Effector CD8-positive, alpha-beta T cell (primary cell): ENCODE measurements at places on chromosomes 5 and 9.

DNA sequence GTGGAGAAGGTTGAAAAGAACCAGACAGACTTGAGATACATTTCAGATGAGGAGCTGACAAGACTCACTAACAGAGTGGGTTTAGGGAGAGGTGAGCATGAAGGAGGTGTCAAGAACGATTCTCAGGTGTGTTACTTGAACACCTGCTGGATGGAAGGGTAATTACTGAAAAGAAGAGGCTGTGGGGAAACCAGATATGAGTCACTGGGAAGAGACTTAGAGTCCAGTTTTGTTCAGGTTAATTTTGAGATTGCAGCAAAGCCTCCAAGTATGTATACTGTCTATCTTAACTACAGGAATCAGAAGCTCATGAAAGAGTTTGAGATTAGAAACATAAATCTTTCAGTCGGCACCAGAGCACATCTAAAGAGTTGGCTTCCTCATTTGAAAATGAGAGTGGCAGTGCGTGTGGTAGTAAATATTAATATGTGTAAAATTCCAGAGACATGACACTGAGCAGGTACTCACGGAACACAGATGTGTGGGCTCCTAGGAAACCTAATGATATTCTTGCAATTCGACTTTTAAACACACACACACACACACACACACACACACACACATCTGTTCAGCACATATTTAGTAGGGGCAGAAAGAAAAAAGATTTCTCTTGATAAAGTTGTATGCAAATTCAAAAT, 197.1 kb downstream of the CDH18 start:
- DNase-seq: no peak

DNA sequence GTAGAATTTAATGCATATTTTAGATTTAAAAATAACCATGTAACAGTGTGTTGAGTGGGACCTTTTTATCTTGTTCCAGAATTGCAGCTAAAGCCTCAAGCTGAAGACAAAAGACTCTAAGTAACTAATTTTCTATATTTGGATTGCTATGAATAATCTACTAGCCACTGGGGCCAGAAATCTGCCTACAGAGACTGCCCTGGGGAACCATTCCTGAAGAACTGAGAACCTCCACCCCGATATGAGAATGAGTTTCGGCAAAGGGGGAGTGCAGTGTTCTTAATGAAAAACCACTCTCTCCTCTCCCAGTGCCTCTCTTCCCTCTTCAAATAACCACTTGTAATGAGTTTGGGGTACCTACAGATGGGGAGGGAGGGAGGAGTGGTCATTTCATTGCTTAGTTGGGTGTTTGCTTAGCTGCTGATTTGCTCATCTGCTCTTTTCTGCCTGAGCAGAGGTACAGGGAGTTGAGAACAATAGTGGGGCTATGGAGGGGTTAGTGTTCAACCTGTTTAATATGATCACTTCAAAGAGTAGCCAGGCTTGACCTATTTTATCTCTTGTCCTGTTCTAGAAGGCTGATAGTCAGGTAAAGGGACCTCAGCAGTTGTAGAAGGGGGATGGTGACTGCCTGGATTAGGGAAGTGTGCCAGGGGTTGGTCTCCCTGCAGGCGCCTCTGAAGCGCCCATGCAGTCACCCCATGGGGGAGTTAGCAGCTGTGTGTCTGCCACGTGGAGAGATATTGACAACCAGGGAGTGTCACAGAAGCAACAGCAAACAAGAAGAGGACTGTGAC, 47.7 kb downstream of the ATG10 start:
- no peak for DNase-seq

DNA sequence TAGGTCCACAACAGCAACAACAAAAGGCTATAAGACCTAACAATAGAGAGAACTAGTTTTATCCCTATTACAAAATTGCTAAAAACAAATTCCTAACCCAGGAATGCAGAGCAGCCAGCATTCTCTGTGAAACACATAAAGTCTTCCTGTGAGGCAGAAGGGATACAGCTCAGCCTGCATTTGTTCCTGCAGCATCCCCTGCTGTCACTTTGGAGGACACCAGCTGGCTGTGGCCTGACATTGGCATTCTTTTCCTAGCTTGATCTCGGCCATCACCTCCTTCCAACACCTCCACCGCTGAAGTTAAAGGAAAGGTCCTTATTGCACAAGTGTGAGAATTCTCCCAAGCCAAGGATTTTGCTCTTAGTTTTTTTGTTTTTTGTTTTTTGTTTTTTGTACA, 186.1 kb downstream of the SNCAIP start:
- no peak for DNase-seq

DNA sequence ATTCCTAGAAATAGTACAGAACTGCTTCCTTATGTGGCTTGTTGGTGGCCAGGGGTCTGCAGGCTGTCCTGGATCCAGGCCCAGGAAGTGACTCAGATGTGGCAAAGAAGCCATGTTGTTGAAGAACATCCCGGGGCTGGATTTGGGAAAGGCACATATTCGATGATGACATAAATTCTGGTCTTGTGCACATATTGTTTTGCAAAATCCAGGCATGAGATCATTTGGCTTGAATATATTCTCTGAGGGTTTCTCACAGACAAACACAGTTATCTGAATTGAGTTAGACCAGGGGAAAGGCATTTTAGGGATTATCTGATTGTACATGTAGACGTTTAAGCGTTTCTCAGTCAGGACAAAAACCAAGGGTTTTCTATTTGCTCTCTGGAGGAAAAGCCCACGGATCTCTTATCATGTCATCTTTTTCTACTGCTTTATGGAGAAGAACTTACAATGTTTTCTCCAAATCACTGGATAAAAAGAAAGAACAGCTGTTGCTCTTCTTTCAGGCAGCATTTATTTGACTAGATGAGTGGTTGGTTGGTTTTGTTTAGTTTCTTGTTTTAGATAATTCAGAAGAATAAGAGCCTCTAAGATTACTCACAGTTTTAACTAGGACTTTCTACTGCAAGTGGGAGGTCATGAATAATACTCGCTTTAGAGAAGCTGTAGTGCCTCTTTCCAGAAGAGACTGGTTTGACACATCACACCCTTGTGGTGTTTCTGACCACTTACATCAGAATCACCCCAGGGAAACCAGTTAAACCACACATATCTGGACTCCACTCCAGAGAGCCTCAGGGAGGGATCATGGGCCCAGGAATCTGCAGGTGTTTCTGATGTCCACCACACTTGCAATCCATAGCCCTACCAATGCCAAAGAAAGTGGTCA, 29.5 kb upstream of the LHFPL2 start:
- DNase-seq: no peak

- DNase-seq: no peak
Measured at GRCh38 chr9:89020754-89021153, 29.5 kb downstream of the S1PR3 start.

DNA sequence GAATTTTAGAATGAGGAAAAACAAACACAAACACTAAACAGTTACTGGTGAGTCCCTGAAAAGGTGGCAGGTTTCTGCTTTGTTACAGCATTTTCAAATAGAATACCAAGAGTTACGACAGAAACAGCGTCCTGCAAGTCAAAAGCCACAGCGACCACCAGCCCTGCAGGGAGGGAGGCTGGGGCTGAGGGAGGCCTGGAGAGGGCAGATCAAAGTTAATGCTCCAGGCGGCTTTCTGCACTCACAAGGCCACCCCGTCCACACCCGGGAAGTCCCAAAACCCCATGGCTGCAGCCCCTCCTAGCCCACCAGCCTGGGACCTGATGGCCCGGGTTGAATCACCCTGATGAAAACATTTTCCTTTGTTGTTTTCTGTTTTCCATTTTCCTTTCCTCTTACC, 29.3 kb downstream of the COL23A1 start:
- DNase-seq: no peak

GRCh38 chr5:131260895-131261294, 3.0 kb upstream of the CDC42SE2 start:
- DNase-seq: no peak

GRCh38 chr5:53940921-53941320, 369.5 kb downstream of the ARL15 start:
- DNase-seq: no peak

DNA sequence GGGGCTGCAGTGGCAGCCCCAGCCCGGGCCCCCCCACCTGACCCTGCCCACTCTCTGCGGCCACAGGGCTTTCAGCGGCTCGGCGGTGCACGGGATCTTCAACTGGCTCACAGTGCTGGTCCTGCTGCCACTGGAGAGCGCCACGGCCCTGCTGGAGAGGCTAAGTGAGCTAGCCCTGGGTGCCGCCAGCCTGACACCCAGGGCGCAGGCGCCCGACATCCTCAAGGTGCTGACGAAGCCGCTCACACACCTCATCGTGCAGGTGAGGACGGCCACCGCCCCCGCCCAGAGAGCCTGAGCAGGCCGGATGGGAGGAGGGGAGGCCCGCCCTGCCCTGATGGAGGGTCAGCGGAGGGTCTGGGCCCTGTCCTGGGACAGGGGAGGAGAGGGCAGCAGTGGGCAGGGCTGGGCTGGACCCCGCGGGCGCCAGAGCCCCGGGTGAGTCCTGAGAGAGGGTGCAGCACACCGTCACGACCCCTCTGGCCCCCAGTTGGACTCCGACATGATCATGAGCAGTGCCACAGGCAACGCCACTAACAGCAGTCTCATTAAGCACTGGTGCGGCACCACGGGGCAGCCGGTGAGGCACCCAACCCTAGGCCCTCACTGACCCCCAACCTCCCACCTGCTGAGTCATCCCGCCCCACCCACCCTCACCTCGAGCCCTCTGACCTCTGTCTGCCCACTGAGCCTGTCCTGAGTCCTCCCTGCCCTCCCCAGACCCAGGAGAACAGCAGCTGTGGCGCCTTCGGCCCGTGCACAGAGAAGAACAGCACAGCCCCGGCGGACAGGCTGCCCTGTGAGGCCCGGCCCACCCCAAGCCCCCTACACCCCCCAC, 2.7 kb downstream of the SLC34A3 start:
- DNase-seq: no peak

GRCh38 chr9:95952471-95952870, 77.0 kb downstream of the ERCC6L2 start:
- no peak for DNase-seq

DNA sequence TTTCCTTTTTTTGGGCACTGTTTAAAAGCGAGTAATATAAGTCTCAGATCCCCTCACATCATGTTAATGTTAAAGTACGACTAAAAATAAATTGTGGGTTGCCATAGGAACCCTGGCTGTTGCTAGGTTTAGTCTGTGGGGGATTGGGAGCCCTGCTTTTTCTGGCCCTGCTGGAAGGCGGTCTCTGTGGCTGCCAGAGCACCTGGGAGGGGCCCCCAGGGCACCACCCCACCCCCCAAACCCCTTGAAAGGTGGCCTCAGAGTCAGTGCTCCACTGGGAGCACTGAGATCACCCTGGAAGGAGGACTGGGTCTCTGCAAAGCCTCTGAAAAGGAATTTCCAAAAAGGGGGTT, 66.2 kb upstream of the NEURL1B start:
- DNase-seq: no peak

DNA sequence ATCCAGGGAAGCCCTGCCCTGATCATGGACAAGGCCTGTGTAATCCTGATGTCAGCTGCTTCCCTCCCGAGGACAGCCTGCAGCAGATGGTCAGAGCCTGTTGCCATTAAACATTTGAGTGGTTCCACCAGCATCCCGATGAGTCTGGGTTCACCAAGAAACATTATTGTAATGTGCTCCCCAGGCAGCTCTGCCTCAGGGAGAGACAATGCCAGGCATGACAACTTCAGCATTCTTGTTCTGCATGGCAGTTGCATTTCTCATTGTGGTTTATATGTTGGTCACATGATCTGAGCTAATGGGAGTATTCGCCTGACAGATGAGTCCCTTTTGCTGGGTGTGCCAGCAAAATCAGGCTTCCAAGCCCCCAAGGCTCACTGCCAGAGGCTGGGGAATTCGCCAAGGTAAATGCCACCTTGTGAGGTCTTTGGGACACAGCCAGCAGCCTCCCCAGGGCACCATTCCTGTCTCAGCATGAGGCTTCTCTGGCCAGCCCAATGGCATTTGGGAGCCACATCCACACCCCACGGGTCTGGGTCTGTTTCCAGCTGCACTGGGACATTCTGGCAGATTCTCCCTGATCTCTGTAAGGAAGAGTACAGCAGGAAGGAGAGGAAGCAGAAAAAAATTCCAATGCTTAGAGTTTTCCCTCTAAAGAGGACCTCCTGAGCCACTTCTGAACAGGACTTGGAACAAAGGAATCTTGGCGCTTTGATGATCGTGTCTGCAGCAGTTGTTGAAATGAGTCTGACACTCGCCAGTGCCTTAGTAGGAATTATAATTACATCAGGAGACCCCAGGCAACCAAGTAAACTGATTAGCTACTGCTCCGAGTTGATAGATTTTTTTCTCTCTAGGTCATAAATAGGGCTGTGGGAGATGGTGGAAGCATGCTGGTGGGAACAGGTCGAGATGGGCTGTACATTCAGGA, 18.7 kb downstream of the KCNIP1 start:
- no peak for DNase-seq

GRCh38 chr5:51988634-51989033, 605.4 kb downstream of the ISL1 start:
- no peak for DNase-seq

DNA sequence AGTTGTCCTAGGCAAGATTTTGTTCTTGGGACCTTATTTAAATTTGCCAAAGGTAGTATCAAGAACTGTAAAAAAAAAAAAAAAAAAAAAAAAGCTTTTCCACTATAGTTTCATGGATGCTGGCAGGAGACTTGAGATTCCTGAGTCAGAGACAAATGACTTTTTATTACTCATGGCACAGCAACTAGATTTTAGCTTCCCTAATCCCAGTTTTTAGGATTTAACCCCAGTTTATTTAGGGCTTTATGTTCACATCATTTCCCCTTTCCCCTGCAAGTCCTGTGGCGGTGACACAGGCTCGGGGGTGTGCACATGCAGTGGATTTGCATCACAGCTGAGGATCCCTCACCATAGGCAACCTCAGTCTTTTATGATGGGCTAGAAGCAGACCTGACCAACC, 144.9 kb downstream of the GOLPH3 start:
- no peak for DNase-seq

GRCh38 chr5:61783481-61783880, 451.4 kb downstream of the ZSWIM6 start:
- no peak for DNase-seq
